Ecto neural progenitor cell (in vitro differentiated cells): ENCODE measurements at places on chromosomes 3 and 15.

- no peak for DNase-seq
Observed at GRCh38 chr3:114307222-114307830, 13.5 kb downstream of the TIGIT start.

- DNase-seq = no peak
Observed at GRCh38 chr3:72312339-72312738, 527.4 kb upstream of the PROK2 start.

GRCh38 chr15:88003541-88004327 is 252.8 kb downstream of the NTRK3 start:
- DNase-seq = no peak

DNA sequence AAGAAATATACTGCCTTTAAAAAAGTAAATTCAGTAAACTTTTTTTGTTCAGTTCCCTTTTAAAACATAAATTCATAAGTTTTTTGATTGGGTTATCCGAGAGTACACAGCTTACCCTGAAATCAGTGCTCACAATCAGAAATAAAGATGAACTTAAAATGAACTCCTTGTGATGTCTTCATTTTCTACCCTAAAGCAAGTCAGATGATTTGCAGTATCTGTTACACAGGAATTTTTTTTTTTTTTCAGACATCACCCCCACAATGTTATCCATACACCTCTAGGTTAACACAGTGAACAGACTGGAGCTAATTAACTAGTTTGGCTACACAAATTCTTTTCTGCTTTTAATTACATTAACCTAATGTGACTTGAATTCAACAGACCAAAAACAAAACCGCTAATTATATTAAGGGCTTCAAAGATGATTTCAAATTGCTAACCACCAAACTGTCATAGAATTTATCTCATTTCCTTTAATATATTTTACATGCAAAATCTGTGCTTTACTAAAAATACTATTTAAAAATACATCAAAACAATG is 1042.0 kb downstream of the ROBO1 start:
- DNase-seq = no peak

GRCh38 chr3:49602877-49603411 is 48.7 kb downstream of the BSN start:
- no peak for DNase-seq

- DNase-seq = no peak
Observed at GRCh38 chr15:56496635-56497034, 31.7 kb upstream of the MNS1 start.

GRCh38 chr3:32449691-32450090 is 53.0 kb downstream of the CMTM6 start:
- no peak for DNase-seq

GRCh38 chr3:140199743-140200142 is 264.8 kb downstream of the CLSTN2 start:
- DNase-seq = no peak

GRCh38 chr15:85685356-85685755 is 109.4 kb downstream of the KLHL25 start:
- DNase-seq = no peak

DNA sequence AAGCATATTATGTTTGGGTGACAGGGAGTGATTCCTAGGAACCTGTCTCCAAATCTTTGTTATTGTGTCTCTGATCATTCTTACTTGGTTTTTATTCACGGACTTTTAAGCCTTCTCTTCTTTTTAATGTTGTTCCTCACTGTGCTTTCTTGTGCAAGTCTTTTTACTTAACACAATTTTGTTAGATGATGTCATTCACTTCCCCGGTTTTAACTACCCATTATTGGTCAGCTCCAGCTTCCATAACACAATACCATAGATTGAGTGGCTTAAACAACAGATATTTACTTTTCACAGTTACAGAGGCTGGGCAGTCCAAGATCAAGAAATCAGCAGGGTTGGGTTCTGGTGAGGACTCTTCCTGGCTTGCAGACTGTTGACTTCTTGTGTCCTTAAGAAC is 436.3 kb upstream of the CBLB start:
- DNase-seq = no peak

DNA sequence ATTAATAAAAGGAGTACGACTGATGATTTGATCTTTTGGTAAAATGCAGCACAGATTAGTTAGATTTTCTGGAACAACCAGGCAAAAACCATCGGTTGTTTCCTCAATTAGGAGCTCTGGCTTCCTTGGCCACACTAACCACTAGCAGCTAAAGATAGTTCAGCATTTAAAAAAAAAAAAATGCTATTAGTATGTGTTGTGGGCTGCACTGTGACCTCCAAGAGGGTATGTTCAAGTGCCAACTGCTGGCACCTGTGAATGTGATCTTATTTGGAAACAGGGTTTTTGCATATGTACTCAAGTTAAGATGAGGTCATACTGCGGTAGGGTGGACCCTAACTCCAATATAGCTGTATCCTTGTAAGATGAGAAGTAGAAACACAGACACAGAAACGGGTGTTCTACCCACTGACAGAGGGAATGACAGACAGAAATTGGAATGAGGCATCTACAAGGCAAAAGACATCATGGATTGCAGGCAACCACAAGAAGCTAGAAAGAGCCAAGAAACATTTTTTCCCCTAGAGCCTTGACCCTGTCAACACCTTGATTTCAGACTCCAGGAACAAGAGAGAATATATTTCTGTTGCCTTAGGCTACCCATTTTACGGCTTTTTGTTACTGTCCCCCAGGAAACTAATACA is 534.6 kb upstream of the ROBO2 start:
- DNase-seq = no peak

- DNase-seq = no peak
Observed at GRCh38 chr3:53236112-53236841, 19.5 kb downstream of the TKT start.

- DNase-seq = no peak
Observed at GRCh38 chr3:52070724-52071621, 14.6 kb upstream of the DUSP7 start.

- no peak for DNase-seq
Observed at GRCh38 chr3:176595307-176595706, 602.0 kb downstream of the TBL1XR1 start.

- DNase-seq = no peak
Observed at GRCh38 chr15:45457220-45457619, 65.3 kb downstream of the SLC30A4 start.

GRCh38 chr15:52078876-52079700 is 33.5 kb downstream of the BCL2L10 start:
- peak; percentile 85 for DNase-seq

DNA sequence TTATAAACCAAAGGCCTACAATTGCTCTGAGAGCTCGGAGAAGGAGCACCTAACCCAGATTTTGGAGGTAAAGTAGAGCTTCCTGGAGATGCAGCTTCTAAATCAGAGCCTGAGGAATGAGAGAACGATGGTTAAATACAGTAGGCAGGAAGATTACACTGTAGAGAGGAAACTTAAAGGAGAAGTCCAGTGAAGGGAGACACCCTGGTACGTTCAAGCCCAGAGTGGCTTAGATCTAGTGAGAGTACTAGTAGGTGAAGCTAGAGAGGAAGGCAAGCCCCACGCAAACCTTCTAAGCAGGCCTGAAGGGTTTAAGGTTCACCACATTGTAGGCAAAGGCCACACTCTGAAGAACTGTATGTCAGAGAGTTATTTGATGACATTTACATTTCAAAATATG is 33.4 kb downstream of the SLC49A4 start:
- DNase-seq = no peak

DNA sequence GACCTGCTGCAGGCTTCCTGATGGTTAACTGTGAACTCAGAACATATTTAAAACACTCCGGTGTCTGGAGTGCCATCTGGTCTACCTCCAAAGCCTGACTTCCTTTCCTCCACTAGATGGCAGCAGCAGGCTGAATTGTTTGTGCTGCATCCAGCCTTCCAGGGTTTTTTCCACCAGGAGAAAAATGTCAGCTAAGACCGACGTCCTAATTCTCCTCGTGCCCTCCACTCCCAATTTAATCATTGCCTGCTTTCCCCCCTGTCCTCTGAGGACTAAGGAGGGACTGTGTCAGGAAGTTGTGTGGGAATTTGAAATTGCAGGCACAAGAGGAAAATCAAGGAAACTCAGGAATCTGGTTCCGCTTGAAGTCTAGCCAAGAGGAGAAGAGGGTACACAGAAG is 165.2 kb upstream of the UMPS start:
- peak; percentile 81 for DNase-seq

- no peak for DNase-seq
Observed at GRCh38 chr3:160941885-160942494, 163.2 kb downstream of the B3GALNT1 start.

DNA sequence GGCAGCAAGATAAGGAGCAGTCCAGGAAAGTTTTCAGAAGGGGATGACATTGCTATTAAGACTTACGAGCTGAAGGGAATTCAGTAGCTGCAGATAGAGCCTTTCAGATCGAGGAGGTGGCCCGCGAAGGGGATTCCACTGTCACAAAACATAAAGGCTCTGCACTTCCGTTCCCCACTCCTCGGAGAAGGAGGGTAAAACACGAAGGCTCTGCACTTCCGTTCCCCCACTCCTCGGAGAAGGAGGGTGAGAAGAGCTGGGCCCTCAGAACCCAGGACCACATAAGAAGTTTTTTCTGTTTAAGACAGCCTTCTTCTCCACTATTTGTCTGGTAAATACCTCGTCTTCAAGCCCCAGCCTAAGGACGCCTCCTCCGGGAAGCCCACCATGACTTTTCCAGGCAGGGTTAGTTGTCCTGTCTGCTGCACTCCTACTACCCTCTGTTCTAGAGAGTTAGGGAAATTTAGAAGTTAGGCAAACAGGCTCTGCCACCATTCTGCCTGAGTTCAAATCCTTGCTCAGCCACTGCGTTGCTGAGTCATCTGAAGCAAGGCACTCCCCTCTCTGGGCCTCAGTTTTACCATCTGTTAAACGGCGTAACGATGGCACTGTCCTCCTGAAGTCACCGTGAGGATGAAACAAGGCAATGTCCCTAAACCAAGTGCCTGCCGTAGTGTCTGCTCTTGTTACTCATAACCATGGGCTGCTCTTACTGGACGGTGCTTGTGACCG is 134.1 kb upstream of the HES1 start:
- no peak for DNase-seq

DNA sequence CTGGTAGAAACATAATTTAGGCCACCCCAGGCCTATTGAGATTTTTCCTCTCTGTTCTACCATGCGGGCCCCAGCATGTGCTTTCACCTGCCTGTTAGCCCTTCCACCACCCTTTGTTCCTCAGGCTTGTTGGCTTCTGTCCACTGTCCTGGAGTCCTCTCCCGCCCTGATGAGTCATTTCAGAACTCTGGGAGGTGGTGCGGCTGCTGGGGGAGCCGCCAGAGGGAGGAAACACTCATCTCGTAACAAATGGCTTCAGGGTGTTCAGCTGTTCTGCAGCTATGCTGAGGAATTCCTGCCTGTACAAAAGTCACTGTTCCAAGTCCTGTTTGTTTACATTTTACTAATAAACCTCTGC is 36.3 kb downstream of the LRTM1 start:
- peak; percentile 55 for DNase-seq

GRCh38 chr3:138334608-138335007 is 5.0 kb upstream of the NME9 start:
- DNase-seq = peak; percentile 15

- DNase-seq = peak; percentile 100
Observed at GRCh38 chr3:155854141-155854940, at the start of gene SLC33A1. Gene SLC33A1, minus strand, starts transcription at chr3:155854427. Its CDS starts 430 bp downstream, at chr3:155853997.

DNA sequence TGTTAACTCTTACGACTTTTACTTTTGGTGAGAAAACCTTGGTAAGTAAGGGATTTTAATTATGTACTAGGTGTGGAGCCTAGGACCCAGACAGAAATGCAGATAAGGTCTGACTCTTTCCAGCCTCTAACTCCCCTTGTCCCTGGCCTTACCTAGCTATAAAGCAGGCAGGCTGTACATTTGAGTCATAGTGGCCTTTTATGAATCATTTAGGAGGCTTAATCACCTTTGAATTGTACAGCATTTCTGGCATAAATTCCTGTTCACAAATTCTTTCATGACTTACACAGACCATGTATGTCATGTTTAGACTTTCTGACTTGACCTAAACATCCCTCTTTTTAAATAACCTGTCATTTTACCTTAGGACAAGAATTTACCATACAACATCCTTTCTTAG is 47.4 kb downstream of the CHCHD4 start:
- no peak for DNase-seq

- DNase-seq = no peak
Observed at GRCh38 chr15:58244536-58244935, 106.4 kb downstream of the AQP9 start.

DNA sequence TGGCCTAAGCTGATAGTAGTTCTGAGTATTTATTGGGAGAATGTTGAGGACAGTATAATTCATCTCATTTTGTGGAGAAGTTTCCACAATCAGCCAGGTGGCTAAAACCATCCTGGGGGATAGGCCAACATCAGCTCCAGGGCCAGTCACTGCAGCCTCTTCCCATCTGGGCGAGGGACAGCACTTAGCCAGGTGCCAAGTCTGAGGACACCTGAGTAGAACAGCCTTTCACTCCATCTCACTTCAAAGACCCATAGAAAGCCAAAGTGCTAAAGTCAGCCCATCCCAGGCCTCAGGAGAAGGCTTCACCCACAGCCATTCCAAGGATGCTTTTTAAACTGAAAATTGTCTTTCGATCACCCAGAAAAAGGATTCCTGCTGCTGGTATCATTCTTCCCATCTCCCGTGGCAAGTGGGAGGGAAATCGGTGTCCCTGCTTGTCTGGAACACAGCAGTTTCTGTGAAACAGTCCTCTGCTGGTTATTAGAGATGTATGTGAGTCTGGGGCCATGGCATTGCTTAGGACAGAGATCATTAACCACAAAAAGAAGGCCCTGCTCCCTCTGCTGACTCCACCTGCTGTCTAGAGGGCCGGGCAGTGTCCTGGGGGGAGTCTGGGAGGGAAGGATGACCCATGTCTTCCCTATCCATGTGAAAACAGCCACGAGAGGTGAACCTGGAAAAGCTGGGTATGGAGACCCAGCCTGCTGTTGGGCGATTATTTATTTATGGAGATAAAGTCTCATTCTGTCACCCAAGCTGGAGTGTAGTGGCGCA is 9.6 kb downstream of the CALML4 start:
- DNase-seq = no peak

DNA sequence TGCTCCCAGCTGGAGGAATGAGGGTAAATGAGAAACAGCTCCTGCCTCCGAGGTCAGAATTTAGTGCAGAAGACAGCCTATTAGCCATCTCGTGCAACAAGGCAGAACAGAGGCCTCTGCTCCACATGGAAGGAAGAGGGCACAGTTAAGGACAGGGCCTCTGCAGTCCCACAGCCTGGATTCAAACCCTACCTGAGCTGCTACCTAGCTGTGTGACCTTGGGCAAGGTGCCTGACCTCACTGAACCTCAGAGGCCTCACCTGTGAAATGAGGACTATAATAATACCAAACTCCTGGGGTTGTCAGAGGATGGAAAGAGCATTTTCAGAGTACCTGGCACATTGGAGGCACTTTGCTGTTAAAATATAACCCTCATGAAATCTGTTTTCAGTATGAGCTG is 285.7 kb upstream of the CTNNB1 start:
- no peak for DNase-seq

GRCh38 chr15:66098022-66098363 is 155.6 kb downstream of the MEGF11 start:
- no peak for DNase-seq
